ENCODE measurements at places on chromosomes 2 and 18.

DNA sequence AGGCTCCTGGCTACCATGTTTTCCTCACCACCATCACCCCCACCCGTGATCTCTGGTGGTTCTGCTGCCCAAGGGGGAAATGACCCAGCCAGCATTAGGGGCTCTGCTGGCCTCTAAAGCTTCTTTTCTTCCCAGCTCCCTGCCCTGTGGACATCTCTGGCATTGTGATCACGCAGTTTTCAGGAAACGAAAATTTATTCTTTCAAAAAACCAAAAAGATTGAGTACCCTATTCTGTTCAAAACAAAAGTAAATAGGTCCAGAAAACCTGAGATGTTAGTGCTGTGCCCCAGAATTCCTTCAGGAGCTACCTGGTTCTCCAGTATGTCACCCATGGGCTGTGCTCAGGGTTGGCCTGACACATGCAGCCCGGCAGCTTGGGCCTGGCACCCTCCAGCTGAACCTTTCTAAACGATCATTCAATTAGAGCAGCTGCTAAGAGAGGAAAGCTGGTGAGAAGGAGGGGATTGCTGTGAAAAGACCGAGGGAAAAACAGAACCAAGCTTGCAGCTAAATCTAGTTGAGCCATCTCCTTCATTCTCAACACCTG lies 157.5 kb downstream of the MGAT5 start:
- ATAC-seq = no peak

- no peak for ATAC-seq
Observed at GRCh38 chr2:217124050-217124449, 264.2 kb upstream of the TNP1 start.

GRCh38 chr18:7657050-7657449 lies 89.9 kb downstream of the PTPRM start:
- no peak for ATAC-seq

DNA sequence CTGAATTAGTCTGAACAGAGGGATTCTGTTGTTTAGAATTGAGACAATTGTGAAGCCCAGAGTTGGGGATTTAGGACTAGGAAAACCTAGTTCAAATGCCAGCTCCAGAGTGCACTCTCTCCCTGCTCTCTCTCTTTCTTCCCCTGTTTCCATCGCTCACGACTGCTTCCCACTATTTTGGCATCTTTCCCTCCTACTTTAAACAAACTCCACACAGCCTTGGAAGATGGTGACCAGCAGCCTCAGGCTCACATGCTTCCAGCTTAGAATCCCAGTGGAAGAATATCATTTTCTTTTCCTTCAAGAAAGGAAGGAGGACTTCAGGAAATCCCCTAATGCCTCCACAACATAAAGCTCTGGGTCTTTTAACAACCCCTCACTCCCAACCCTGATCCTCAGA lies 6.1 kb upstream of the DNMT3A start:
- ATAC-seq = no peak

DNA sequence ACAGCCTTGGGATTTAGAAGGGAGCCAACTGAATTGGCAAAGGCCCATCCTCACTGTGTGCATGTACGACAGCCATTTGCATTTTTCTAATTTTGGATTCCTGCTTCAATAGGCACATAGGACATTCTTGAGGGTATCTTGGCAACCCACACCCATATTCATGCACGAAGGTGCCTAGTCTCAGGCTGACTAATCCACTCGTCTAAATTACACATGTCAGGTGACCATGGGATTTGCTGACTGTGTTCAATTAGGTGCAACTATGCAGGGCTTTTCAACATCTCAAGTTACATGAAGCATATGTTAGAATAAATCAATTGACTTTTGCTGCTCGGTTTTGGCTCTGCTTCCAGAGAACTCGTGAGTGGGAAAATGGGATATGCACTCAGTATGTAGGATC lies 249.7 kb downstream of the SP3 start:
- ATAC-seq = no peak

- ATAC-seq = peak; percentile 14
Observed at GRCh38 chr2:46854260-46854659, 61.3 kb downstream of the MCFD2 start.

- peak; percentile 62 for ATAC-seq
Observed at GRCh38 chr2:63861220-63861822, 19.6 kb downstream of the UGP2 start.

- peak; percentile 92 for ATAC-seq
Observed at GRCh38 chr2:46296840-46297545, at the start of gene EPAS1. Gene EPAS1, plus strand, starts transcription at chr2:46297407. Its CDS starts 505 bp downstream, at chr2:46297912.

DNA sequence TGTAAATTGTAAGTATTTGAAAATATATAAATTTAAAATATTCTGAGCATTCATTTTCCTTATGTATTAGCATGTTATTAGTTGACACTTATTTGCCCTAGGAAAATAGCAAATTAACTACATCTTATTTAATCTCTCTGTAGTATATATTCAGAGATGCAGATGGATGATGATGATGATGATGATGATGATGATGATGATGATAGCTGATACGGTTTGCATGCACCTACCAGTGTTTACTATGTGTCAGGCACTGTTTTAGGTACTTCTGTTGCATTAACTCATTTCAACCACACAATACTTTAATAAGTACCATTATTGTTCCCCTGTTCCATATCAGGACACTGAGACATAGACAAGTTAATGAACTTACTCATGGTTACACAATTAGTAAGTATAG lies 191.4 kb upstream of the BOD1L2 start:
- no peak for ATAC-seq

GRCh38 chr2:232931636-232932035 lies 61.6 kb downstream of the SNORC start:
- no peak for ATAC-seq

- no peak for ATAC-seq
Observed at GRCh38 chr18:32730620-32731091, 42.2 kb downstream of the KLHL14 start.

GRCh38 chr2:195214072-195214471 lies 443.0 kb upstream of the SLC39A10 start:
- no peak for ATAC-seq

DNA sequence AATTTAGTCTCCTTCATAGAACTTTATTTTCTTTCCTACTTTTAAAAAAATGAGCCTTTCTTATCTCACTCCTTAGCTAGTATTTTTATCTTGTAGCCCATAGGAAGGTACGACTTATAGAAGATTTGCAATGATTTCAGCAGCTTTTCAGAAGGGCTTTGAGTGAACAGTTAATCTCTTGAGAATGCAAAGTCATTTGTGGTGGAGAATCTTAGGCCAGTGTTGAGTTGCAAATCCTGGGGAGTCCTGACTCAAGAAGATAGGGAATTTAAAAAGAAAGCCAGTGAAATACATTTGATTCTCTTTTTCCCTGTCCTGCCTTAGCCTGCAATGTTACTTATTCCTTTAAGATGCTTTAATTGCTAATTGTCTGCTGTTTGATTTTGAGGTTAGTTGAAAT lies 33.6 kb downstream of the LYPD6 start:
- no peak for ATAC-seq

GRCh38 chr2:27027211-27027651 lies 5.5 kb upstream of the TMEM214 start:
- no peak for ATAC-seq

DNA sequence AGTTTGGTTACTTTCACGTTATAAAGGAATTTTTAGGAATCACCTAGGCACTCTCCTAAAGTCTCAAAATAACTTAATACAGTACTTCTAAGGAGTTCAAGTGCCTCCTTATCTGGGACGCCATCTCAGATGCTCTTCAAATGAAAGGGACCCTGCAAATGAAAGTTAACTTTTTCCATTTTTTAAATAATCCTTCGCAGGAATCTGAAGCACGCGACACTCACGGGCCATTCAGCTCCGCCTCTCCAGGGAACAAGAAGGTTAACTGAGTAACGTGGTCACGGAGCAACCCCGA lies 537 bp upstream of the ZC3H15 start:
- ATAC-seq = peak; percentile 64

DNA sequence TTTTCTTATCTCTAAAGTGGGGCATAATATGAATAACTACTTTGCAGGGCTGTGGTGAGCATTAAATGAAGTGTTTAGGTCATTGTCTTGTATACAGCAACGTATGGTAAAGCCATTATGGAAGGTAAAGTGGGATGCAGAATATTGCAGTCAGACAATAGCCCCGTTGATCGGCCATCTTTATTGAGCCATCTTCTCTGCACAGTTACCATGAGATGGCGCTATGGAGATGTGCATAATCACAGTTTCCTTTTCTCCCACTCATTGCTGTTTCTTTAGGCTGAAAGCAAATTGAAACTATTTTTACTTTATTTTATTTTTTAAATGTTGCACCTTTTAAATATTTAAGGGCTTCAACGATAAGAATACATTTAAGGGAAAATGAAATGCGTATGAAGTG lies 108.9 kb downstream of the THSD7B start:
- ATAC-seq = no peak

- no peak for ATAC-seq
Observed at GRCh38 chr18:22253676-22254075, 84.3 kb downstream of the GATA6 start.

DNA sequence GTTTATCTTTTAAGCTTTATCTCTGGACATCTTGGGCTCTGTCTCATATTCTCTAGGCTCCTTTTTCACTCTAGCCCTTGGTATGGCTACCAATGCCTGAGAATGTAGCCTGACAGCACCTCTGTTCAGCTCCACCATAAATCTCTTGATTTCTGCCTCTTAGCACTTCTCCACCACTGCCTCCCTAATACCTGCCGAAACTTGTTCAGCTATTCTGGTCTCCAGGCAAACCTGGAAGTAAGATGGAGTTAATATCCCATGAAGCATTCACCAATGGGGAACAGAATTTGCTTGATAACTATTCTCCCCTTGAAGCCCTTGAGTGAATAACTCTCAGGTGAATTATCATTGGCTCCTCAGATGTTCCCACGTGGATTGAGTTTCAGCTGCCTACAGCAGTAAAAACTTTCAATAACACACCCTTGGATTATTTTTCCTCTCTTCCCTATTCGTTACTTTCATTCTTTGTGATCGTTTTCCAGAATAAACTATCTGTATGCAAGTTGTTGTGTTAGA lies 145.6 kb downstream of the EVA1A start:
- no peak for ATAC-seq

DNA sequence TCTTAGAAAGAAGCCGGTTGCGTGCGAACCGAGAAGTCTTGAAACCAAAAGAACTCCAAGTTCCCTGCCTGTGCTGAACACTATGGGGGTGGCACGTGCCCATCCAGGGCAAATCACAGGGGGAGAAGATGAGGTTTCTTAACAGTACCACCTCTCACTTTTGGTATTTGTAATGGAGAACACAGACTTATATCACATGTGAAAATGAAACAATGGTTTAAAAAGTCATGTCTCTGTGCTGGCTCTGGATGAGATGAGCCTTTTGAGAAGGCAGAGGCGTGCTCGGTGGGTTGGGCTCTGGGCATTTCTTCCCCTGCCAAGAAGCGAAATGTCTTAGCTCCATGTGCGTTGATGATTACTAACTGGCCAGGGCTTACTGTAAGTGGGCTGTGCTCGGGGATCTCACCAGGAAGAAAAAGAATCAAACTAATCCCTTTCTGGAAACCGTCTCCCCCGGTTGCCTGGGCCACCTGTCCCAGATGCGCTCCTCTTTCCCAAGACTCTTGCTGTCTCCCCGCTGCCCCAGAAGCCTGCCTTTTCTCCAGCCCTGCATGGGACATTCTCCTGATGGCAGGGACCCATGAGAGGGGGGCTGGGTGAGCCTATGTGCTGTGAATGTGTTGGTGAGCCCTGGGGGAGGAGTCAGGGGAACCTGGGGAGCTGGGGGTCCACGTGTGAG lies 252.9 kb downstream of the PRKCE start:
- ATAC-seq = peak; percentile 34

DNA sequence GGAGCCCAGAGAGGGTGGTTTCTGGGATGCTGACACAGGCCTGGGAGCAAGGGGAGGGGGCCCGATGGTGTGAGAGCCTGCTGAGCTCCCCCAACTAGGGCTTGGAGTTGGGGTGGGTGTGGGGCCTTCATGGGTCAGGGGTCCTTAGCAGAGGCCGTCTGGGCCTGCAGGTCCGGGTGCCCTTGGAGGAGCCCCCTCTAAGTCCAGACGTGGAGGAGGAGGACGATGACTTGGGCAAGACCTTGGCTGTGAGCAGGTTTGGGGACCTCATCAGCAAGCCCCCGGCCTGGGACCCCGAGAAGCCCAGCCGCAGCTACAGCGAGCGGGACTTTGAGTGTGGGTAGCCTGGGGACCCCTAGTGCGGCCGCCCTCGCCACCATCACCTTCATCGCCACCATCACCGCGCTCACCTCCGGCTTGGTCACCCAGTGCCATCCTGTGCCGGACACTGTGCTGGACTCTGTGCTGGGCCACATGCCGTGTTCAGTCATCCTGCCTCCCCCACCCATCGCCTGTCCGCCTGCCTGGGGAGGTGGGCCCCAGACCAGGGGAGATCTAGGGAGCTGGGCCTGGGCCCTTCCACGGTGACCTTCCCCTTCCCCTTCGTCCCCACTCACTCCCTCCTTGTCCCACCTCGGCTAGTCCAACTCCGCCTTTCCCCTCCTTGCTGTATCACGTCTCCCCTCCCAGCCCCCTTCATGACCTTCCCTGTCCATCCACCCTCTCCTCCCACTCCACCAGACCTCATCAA lies 980 bp downstream of the SLC4A3 start:
- no peak for ATAC-seq

DNA sequence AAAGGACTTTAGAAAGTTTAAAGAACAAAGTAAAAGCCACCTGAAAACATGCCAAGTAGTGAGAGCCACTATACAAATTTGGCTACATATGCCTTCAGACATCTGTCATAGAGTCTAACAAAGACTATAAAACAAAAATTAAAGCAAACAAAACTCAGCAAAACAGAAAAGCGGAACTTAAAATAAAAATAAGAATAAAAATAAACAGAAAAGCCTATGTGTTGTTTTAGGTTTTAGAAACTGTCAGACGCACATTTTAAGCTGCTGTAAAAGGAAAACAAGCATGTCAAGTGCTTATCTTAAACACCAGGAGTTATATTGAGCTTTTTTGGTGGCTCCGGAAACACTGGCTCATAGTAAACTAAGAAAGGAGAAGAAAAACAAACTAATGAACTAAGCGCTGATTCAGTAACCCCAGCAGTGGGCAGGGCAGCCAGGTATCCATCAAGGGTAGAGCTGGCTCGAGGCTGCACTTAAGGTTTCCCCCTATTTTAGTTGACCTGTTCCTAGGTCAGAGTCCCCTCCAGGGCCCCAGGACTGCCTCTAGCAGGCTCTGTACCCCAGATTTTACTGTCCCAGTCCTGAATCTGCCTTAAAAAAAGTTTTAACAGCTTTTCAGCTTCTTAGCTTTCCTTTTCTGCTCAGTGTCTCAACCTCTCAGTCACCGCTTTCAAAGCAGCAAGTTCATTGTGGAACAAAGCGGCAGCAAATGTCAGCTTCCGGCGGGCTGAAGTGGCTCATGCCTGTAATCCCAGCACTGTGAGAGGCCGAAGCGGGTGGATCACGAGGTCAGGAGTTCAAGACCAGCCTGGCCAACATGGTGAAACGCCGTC lies 15.4 kb upstream of the RMC1 start:
- peak; percentile 34 for ATAC-seq

GRCh38 chr2:145652036-145652435 lies 1132.1 kb upstream of the ZEB2 start:
- no peak for ATAC-seq

GRCh38 chr2:179913809-179914208 lies 52.4 kb upstream of the ZNF385B start:
- ATAC-seq = no peak
